ENCODE measurements at places on chromosomes 11 and 22.

DNA sequence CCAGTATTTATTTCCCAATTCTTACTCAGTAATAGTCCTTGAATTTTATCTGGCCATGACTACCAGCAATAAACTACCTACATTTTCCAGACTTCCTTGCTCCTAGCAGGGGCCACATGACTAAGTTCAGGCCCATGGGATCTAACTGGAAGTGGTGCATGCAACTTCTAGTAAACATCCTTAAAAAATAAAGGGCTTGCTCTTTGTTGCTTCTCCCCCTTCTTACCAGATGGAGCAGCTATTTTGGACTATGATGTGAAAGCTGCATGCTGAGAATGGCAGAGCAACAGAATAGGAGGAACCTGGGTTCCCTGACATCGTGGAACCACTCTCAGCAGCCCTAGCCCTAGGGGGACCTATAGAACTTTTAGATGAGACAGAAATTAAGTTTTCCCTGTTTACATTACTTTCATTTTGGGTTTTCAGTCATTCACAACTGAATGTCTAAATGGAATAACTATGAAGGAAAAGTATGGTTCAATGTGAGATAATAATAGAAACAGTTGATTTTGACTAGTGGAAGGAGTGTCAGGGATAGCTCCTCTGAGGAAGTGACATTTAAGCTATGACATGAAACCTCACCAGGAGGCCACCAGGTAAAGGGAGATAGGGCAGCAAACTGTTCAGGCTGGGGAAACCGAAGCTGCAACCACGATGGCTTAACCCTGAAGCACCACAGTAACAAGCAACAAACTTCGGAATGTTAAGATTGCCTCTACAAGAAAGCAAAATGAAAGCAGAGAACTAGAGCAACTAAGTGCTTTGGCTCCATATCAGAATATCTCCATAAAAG, 48.9 kb downstream of the PHF21A start:
- DNase-seq = no peak

GRCh38 chr22:39925273-39925672, 24.4 kb downstream of the GRAP2 start:
- no peak for DNase-seq

GRCh38 chr11:13009476-13009920, 382 bp downstream of the RASSF10 start:
- DNase-seq = no peak

DNA sequence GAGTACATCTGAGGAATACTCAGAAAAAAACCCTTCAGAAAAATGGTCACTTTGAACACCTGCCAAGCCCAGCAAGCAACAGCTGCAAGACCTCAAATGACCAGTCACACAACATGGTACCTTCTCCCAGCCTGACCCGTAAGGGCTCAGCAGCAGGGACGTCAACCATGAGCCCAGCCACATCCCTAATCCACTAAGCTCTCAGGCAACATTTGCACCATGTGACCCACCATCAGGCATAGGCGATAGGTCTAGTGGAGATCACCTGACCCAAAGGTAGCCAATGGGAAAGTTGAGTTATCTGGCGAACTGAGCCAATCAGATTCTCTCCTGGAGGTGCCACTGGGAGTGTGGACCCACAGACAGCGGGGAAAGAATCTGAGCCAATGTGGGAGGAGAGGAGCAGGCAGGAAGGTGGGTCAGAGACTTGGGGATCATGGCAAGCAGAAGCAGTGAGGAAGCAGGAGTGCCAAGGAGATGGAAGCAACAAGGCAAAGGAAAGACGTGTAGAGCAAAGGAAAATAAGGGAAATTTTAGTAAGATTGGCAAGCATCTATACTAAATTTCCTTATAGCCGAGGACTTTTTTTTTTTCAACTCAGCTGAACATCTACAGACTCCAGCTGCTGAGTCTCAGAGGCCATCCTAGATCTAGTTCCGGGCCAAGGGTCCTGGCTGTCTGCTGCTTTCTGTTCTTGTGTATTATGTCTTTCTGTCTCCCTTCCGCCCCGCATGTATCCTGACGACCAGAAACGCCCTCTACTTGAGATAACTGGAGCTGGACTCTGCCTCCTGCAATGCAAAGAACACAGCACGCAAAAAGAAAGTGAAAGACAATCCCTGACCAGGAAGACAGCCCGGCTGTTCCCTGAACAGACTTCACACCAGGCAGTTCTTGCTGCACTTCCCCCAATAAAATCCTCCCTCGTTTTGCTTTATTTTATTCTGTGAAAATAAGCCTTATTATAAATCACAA, 11.0 kb upstream of the PLAAT2 start:
- no peak for DNase-seq

DNA sequence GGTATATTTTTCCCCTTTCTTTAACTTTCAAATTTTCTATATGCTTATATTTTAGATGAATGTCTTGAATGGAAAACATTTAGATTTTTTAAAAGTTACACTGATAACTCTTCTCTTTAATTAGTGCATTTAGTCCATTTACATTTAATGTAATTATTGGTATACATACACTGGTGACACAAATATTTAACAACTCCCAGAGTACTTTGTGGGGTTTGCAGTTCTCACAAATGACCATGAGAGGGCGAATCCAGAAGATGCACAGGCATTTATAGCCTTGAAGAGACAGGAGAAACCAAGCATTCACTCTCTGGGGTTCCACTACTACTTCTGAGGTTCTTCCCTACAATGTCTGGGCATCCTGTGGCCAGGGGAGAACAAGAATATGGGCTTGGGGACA, 125.1 kb downstream of the TIMP3 start:
- peak; percentile 13 for DNase-seq

DNA sequence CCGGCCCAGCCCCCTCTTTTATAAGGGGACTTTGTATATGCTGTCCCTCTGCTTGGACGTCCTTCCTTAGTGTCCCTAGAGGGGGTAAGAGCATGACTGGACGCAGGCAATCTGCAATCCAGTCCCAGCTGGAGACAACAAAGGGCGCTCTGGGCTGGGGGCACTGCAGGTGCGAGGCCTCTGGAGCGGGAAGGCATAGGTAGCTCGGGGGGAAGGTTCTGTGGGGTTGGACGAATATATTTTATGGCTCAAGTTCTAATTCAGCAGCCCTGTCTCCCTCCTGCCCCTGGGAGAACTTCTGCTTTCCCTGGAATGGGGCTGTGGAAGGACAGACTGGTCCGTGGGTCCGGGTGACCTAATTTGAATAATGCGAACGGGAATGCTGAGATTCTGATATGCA, 40.0 kb downstream of the KCNJ4 start:
- DNase-seq = no peak

DNA sequence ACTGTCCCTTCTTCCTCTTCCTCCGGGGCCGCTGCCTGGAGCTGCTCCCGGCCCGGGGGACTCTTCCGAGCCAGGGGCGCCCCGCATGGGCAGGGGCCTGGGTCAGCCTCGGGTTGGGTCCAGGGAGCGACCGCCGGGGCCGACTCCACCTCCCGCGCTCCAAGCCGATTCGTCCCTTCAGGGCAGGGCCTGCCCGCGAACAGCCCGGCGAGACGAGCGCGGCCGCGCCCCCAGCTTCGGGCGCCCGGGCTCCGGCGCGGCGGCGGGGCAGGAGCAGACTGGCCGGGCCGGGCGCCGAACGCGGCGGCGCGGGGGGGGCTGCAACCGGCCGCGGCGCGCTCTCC, at the start of gene LARGE1:
Gene LARGE1 (minus strand): TSS at position 280 of the 344 bp plus-strand sequence.
- peak; percentile 19 for DNase-seq
